ENCODE measurements at places on chromosomes 4 and X. TPM values are rescaled to one million over a fixed set of nuclear protein-coding genes. Genes with fewer than 3 reads are reported as not detected.

ZNF157 gene
- 1.3 TPM for total RNA-seq

POLN gene
- total RNA-seq: 0.92 TPM

SPATA4 gene
- total RNA-seq: not detected

NUDT10 gene
- 23.7 TPM for total RNA-seq

ADD1 gene
- total RNA-seq: 243 TPM

ZNF711 gene
- 28.5 TPM for total RNA-seq

OPRPN gene
- not detected for total RNA-seq

HSFX4 gene
- total RNA-seq: not detected

TMSB15C gene
- total RNA-seq: 10.0 TPM

GJB1 gene
- total RNA-seq: 0.91 TPM

SPIN4 gene
- 4.3 TPM for total RNA-seq

SMARCA1 gene
- total RNA-seq: 146 TPM

- DNase-seq: peak; percentile 88
Observed at GRCh38 chrX:71128915-71129765, 10.7 kb downstream of the MED12 start.

- peak; percentile 89 for DNase-seq
Observed at GRCh38 chr4:37648084-37648817, 37.9 kb downstream of the RELL1 start.

DNA sequence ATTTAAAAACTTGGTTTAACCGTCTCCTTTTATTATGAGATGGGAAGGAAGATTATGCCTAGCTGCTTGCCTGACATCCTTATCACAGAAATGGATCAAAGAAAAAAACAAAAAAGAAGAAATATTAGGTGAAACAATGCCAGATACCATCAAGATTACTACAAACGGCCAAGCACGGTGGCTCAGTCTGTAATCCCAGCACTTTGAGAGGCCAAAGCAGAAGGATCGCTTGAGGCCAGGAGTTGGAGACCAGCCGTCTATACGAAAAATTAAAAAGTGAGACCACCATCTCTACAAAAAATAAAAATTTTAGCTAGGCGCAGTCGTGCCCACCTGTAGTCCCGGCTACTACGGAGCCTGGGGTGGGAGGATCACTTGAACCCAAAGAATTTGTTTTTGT lies 2.3 kb downstream of the FRYL start:
- no peak for DNase-seq

DNA sequence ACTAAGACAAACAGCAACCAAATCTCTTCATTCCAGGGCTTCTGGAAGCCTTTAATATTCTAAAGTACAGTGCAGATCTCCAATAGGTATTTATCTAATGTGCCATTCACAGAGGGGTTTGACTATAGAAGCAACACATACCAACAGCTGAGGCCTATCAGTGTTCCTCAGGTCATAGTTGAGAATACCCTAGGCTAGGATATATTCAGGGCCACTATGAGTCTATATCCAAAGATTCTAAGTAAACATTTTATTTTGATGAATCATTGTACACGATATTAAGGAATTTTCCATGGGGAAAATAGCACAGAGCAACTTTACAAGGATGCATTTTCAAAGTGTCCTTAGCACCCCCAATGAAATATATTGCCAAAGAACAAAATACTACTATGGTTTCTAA lies 9.7 kb downstream of the SMIM10 start:
- DNase-seq: no peak

DNA sequence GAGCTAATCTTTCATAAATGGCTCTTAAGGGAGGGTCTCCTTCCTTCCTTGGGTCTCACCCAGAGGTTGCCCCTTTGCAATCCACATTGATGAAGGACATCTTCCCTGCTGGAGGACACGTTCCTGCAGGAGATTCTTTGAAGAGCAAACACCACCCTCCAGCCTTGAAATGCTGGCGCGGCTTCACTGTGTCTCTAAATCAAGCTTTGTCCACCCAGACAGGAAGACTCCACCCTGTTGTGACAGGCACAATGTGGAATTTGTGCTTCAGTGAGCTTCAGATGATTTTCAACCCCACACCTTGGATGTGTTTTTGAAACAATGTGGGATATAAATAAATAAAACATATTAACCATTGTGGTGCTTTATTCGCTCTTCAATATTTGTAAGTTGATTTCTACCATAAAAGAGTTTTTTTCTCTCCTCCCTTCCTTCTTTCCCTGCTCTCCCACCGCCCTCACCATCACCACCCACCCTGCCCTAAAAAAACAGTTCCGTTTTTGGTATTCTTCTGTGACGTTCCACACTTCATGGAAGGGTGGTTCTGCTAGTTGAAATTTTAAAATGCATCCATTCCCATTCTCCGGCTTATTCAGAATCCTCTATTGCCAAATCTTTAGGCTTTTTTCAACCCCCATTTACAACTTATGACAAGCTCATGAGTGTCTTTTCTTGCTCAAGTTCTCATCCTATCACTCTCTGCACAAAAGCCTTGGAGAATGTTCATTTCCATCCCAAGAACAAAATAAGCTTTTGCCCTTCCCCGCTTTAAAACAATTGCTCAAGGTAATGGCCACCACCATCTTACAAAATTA lies 264.3 kb downstream of the RAPGEF2 start:
- DNase-seq: no peak

- DNase-seq: peak; percentile 67
Observed at GRCh38 chr4:158571736-158572135, 50.1 kb downstream of the RXFP1 start.

GRCh38 chrX:75883446-75883845 lies 98.4 kb upstream of the MAGEE2 start:
- no peak for DNase-seq

GRCh38 chrX:148271263-148271662 lies 229.2 kb upstream of the AFF2 start:
- no peak for DNase-seq

- DNase-seq: no peak
Observed at GRCh38 chr4:145298885-145299284, 118.5 kb upstream of the OTUD4 start.

- no peak for DNase-seq
Observed at GRCh38 chr4:83603129-83603528, 67.2 kb downstream of the GPAT3 start.

DNA sequence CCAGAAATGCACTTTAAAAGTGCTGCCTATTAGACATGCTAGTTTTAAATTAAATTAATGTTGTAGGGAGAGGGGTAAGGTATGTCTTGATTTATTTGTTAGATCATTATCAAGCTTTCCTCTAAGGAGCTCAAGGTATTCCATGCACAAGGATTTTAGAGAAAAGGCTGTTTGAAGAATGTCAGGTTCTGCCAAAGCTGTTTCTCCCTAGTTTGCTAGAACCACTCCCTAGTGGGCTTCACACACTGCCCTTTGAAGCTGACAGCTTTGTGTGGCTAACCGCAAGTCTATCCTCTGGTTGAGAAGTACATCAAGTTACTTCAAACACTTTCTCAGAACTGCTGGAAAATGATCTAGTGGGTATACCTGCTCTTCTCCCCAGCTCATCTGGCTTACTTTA lies 32.3 kb downstream of the RASL11B start:
- no peak for DNase-seq

DNA sequence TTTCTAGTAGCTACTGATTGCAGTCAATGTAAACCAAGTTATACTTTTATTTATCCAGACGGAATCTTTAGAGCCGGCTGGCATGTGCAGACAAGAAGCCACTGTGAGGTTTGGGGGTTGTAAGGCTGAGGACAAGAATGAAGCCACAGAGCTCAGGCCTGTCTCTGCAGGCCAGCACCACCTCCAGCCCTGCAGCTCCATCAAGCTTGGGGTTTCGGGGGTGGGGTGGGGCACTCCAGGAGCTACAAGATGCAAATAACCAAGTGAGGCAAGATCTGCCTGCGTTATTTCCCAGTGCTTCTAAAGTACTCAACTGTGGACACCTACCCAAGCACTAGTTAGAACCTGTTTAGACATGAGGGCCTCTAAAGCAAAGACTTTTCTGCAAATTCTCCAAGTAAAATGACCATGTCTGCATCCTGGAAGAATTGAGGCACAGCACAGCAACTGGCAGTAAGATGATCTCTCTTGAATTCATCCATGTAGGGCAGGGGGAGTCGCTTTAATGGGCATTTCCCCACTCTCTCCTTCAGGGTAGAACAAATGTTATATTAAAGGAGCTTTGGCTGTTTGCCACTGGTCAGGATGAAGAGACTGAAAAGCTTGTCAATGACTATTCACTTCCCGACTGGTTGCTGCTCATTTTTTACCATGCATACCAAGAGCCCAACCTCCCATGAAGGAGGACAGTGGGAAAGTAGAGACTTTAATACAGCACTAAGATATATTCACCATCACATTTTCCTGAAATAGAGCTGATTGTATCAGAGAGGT lies 222.5 kb downstream of the MGST2 start:
- peak; percentile 62 for DNase-seq

DNA sequence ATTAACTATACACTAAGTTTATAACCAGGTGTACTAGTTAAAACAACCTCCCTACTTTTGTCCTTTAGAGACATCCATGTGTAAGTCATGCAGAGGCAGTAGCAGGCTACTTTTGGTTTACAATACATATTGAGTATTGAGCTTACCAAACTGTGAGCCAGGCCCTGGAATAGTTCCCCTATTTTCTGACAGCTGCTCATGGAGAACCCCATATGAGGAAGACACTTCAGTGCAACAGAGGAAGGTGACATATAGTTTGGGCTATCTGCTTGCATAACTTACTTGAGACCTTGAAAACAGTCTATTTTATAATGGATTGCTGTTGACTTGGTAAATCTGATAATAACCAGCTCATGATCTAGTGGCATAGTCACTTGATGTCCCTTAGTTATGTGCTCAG lies 190.5 kb downstream of the SH3BGRL start:
- DNase-seq: no peak

DNA sequence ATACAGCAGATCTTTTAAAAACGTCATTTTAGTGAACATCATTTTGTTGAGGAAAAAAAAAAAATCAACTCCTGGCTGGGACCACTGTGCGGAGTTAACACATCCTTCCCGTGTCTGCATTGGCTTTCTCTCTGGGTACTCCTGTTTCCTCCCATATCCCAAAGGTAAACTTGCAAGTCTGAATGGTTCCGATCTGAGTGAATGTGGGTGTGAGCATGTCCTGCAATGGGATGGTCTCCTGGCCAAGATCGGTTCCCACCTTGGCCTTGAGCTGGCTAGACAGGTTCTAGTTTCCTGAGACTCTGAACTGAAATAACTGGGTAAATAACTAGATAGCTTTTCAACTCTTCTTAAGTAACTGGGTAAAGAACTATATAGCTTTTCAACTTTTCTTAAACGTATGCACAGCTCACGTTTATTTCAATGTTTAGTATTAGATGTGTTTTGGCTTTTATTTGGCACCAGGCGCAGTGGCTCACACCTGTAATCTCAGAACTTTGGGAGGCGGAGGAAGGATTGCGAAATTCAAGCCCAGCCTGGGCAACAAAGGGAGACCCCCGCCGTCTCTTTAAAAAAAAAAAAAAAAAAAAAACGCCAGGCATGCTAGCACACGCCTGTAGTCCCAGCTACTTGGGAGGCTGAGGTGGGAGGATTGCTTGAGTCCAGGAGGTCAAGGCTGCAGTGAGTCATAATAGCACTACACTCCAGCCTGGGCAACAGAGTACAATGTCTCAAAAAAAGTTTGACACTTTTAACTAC lies 14.0 kb downstream of the RBMX start:
- no peak for DNase-seq

DNA sequence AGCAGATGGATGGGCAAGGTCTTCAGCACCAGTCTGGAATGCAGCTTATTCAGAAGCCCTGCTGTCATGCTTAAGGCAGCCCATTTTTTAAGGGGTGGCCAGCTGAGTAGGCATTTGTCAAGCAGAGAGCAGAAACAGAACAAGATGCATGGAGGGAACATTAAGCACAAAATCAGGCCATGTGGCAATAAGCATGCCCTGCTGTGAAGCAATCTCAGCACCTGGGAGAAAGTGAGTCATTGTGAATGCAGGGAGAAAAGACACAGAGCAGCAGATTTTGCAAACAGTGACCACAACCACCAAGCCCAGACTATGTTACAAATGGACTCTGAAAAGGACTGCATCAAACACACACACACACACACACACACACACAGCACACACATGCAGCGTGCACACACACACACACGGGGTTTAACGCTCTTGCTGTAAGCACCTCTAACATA lies 94.1 kb upstream of the GALNT7 start:
- DNase-seq: peak; percentile 90

- DNase-seq: no peak
Observed at GRCh38 chr4:169630069-169630468, 9.7 kb downstream of the CLCN3 start.

GRCh38 chr4:89752932-89753598 lies 83.9 kb downstream of the SNCA start:
- DNase-seq: no peak

DNA sequence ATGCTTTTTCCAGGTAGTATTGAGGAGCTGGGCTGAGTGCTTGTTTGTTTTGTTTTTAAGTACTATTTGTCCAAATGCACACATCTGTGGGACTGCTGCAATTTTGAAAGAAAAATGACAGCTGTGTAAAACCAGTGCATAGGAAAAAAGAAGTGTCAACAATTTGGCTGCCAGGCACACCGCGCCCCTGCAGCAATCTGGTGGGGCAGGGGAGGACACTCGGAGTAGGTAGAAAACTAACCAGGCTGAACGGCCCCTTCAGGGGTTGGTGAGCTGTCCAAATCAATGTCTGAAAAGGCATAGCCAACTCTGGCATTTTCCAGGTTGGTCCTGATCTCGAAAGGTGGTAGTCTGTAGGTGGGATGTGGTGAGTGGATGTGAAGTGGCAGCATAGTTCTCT lies 1.1 kb downstream of the LDOC1 start:
- no peak for DNase-seq

GRCh38 chr4:58411904-58412303 lies 1301.7 kb upstream of the IGFBP7 start:
- DNase-seq: no peak

GRCh38 chr4:152510349-152511147 lies 25.3 kb downstream of the FBXW7 start:
- DNase-seq: no peak

- no peak for DNase-seq
Observed at GRCh38 chr4:128220286-128221235, 67.1 kb downstream of the PGRMC2 start.

- DNase-seq: peak; percentile 83
Observed at GRCh38 chr4:107721436-107722100, 1.5 kb upstream of the PAPSS1 start.

GRCh38 chr4:159764343-159764952 lies 661.6 kb downstream of the RAPGEF2 start:
- DNase-seq: peak; percentile 63

- DNase-seq: peak; percentile 86
Observed at GRCh38 chrX:39652336-39652735, 445.4 kb downstream of the BCOR start.

- DNase-seq: no peak
Observed at GRCh38 chr4:53376900-53377299, 541 bp upstream of the FIP1L1 start.
